CD4-positive, alpha-beta T cell treated with Interleukin-12 subunit alpha and Interleukin-12 subunit beta, for 1 hour (primary cell): ENCODE measurements at places on chromosomes 3 and 15.

- no peak for DNase-seq
Measured at GRCh38 chr3:74676-75243, 121.8 kb upstream of the CHL1 start.

GRCh38 chr3:141105828-141106628 is 54.9 kb downstream of the SPSB4 start:
- peak; percentile 63 for DNase-seq

DNA sequence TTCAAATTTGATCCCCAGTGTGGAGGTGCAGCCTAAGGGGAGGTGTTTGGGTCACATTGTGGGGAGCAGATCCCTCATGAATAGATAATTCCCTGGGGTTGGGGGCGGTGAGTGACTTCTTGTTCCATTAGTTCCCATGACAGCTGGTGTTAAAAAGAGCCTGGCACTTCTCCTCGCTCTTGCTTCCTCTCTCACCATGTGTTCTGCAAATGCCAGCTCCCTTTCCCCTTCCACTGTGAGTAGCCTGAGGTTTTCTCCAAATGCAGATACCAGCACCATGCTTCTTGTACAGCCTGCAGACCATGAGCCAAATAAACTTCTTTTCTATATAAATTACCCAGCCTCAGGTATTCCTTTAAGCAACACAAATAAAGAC is 23.1 kb downstream of the RIOX2 start:
- DNase-seq, result no peak

DNA sequence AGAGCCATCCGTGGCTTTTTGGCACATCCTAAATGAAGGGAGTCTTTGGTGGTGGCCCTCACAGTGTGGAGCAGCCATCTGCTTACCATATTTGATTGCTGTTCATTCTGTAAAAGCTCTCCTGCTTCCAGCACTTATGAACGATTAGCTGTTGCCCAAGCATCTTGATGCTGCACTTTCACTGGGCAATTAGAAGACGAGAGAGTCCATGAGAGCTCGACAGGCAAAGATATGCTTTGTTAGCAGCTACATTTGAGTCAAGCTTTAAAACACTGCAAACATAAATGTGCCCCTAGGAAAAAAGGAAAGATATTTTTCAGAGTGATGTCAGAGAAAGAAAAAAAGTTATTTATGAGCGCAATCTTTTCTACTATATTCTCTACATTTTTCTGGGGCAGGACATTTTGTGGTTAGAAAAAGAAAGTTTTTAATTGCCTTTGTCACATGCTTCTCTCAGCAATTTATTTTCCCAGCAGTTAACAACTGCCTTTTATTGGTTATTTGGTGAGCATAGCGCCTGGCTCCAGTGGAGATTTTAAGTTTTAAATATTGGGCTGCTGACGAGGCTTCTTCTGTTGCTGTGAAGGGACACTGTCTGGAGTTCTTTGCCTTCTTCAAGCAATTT is 468.4 kb downstream of the C3orf38 start:
- no peak for DNase-seq

DNA sequence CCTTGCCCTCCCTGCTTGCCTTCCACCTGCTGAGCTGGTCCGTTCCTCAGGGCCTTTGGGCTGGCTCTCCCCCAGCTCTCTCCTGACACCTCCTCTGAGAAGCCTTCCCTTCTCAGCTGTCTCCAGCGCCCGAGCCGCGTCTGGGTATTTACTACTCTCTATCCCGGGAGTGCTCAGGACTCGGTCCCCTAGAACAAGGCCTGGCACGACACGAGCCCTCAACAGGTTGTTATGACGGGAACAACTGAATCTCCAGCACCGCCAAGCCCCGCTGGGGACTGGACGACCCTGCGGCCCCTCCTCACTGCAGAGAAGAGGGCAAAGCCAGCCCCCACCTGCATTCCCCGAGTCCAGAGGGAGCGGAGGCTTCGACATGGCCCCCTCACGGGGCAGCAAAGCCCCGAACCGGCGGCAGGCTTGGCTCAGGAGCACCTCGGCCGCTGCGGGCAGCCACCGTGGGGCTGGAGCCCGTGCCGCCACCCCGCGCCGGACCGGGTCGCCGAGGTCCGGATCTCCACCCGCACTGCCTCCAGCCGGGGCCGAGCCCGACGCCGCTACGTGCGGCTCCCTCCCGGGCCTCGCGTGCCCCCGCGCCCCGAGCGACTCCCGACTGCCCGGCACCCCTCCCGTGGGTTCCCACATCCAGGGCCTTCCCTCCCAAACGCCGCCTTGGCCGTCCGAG is 792 bp downstream of the TPRA1 start:
- DNase-seq, result no peak

DNA sequence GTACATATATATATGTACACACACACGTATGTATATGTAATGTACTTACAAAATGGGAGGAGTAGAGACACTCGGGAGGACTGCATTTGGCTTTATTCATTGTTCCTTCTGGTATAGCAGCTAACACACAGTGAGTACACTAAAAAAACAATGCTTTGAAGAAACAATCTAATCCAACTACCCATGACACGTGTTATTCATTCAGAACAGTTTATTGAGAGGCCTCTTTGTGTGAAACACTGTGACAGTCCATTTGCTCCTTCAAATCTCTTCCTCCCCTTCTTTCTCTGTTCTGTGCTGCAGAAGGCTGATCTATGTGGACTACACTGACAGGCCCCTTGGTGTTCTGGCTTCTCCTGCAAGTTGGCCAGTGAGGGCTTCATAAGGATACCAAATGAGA is 1075.9 kb upstream of the CFAP20DC start:
- DNase-seq, result no peak

GRCh38 chr15:89740137-89740536 is 10.9 kb downstream of the MESP1 start:
- DNase-seq, result peak; percentile 76

DNA sequence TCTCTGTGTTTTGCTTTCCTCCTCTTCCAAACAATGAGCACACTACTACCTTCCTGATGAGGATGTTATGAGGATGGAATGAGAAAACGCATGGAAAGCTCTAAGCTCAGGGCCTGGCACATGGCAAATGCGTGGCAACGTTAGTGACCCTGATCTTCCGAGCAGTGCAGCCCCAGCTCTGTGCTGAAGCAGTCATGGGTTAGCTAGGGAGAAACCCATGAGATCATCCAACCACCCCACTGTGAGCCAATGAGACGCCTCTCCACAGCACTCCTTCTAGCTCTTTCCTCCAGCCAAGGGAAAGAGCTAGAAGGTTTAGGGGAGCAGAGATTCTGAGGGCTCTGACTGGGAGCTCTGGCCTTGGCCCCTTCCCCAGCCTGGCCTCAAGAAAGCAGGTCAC is 4.5 kb downstream of the CPN2 start:
- DNase-seq, result no peak

GRCh38 chr3:103991461-103992115 is 1375.1 kb upstream of the ALCAM start:
- DNase-seq, result no peak

- DNase-seq, result peak; percentile 70
Measured at GRCh38 chr3:196502775-196503195, 783 bp downstream of the RNF168 start.

GRCh38 chr3:50405249-50405648 is 45.9 kb upstream of the TMEM115 start:
- DNase-seq, result peak; percentile 15

DNA sequence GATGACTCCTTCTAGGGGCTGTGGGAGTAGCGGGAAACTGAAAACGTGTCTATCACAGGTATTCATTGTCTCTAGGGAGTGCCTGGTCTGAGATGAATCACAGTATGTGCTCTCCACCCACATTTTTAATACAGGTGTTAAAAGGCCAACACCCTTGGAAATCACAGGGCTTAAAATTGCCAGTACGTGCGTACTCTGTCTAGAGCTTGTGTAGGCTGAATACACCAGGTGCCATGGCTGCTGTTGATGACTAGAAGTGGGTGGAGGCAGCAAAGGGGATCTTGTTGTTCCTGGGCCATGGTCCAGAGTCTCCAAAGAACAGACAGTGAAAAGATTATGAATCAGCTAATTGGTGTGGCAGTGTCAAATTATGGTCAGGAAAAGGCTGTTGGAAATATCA is 35.1 kb upstream of the P3H2 start:
- DNase-seq, result no peak

- no peak for DNase-seq
Measured at GRCh38 chr3:190645932-190646460, 132.1 kb downstream of the IL1RAP start.

DNA sequence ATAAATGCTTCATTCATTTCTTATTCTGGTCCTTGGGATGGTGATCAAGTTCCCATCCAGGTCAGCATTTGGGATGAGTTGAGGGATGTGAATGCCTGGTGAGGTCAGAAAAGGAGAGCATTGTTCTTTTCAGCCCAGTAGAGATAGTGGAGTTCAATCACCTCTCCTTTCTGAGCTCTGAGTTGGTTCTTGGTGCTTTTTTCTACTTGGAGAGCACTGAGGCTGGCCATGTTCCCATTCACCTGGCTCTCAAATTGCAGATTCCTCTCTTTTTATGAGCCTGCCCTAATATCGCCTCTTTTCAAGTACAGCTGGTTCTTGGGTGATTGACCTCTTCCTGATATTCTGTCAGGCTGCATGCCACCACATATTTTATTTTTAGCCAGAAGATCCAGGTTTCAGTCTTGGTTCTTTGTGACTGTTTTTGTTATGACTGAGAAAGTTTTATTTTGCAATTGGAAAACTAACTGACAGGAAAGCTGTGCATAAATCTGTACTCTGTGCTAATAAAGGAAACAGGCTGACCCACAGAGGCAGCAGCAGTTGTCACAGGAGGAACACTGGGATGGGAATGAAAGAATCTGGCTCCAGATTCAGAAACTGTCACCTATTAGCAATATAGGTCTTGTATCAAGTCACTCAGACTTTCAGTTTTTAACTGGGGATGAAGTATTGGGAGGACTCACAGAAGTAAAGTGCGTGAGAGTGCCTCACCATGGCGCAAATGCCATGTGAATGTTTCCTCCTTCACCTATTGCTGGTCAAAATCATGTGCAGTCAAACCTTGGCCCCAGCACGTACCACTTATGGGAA is 10.7 kb downstream of the AQP9 start:
- no peak for DNase-seq

DNA sequence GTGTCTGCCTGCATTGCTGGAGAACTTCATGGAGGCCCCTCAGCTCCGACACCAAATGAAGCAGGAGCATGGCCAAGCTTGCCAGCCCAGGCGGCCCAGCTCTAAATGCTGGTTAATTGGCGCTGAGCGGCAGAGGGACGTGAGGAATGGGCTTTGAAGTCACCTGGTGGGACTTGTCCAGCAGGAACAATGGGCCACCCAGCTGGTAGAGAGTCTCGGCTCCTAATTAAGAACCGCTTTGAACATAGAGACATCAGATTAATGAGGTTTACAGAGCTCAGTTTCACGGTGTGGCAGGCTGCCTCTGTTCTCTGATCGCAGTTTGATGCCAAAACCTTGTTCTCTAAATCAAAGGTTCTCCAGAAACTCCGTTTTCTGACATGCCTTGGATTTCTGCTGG is 77.5 kb upstream of the LINGO1 start:
- no peak for DNase-seq

- DNase-seq, result no peak
Measured at GRCh38 chr15:25439369-25439836, 579 bp upstream of the UBE3A start.

- DNase-seq, result peak; percentile 28
Measured at GRCh38 chr3:114179575-114179974, 723 bp upstream of the DRD3 start.

GRCh38 chr3:59992578-59992977 is 942.8 kb upstream of the CFAP20DC start:
- no peak for DNase-seq

DNA sequence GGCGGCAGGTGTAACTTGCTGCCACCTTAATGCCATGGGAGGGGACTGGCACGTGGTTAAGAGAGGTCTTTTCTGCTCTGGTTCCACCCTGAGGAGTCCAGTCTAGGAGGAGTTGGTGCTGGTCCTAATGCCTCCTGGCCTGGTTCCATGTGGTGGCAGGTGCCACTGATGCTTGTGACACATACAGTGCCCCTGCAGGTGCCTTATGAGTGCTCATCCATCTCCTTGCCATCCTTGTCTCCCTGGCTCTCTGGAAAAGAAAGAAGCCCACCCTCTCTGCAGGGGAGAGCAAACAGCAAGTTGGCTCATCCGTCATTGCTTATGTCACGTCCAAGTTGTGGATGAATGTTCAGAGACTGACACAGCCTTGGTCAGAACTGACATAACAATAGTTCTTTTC is 175.8 kb upstream of the DPH6 start:
- no peak for DNase-seq

DNA sequence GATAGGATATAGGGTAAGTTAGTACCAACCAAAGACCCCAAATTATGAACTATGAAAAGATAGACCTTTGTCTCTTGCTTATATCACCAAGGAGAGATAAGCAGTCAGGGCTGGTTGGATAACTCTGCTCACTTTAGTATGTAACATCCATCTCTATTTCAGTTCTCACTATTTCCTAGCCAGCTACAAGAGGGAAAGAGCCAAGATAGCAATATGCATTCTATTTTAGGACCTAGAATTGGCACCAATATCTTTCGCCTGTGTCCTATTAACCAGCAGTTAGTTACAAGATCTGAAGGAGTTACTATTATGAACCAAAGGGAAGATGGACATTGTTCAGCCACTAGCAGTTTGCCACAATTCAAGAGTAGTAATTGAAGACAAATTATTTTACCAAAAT is 457.5 kb downstream of the NSUN3 start:
- DNase-seq, result no peak

DNA sequence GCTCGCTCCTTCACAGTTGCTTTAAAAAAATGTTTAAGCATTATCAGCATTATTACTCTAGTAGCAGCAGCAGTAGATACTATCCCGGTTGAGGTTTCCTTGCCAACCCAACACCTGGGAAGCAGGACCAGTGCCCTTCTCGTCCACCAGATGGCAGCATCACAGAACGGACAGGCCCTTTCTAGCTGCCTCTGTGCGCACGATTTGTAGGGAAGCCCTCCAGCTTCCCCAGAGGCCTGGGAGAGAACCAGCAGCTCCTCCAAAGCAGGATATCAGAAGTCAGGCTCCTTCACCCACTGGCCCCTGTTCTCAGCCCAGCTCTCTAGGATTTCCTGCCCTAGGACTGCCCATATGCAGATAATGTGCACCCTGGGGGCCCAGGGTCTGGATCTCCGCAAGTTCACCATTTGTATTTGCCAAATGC is 16.8 kb upstream of the ESYT3 start:
- DNase-seq, result peak; percentile 62

DNA sequence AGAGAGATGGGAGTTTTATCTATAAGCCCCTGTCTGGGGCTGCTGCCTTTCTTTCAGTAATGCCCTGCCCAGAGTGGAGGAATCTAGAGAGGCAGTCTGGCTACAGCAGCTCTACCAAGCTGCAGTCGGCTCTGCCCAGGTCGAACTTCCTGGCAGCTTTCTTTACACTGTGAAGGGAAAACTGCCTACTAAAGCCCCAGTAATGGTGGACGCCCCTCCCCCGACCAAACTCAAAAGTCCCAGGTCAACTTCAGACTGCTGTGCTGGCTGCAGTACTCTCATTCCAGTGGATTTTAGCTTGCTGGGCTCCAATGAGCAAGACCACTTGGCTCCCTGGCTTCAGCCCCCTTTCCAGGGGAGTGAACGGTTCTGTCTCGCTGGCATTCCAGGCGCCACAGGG is 65.9 kb upstream of the RARB start:
- DNase-seq, result no peak
